ENCODE measurements at places on chromosomes 7 and 10. TPM values are rescaled to one million over a fixed set of nuclear protein-coding genes. Genes with fewer than 3 reads are reported as not detected.

Gene OTUD1
- total RNA-seq = 8.4 TPM

Gene TCF7L2
- total RNA-seq = 0.42 TPM

Gene PRKCQ
- 60.1 TPM for total RNA-seq

Gene SKAP2
- 9.7 TPM for total RNA-seq

Data from activated CD8-positive, alpha-beta T cell treated with anti-CD3 and anti-CD28 coated beads, Interleukin-2, amount 10 ng/mL, durations not matched to agents 7 days and 5 days (primary cell).